Activated CD4-positive, CD25-positive, alpha-beta regulatory T cell (primary cell): ENCODE measurements at places on chromosomes 5 and 9.

- DNase-seq, result no peak
Observed at GRCh38 chr5:60092671-60093422, 199.3 kb upstream of the PDE4D start.

GRCh38 chr9:108702681-108703080 is 153.1 kb downstream of the ACTL7B start:
- no peak for DNase-seq

GRCh38 chr9:98314381-98315066 is 59.1 kb upstream of the TBC1D2 start:
- DNase-seq, result no peak

DNA sequence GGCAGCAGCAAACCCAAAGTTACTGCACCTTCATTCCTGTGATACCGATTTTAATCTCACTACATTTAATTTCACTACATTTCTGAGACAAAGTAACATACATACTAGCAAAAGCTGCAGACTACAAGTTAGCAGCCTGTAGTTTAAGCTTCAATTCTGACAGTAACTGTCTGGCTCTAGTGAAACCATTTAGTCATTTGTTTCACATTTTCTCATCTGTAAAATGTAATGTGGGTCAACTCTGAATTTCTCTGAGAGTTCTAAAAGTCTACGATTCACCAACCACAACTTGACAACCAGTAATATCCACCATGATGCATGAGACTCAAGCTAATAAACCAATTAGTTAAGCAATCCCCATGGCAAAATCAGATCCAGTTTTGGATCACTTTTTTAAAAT is 408.9 kb downstream of the PDE4D start:
- no peak for DNase-seq

DNA sequence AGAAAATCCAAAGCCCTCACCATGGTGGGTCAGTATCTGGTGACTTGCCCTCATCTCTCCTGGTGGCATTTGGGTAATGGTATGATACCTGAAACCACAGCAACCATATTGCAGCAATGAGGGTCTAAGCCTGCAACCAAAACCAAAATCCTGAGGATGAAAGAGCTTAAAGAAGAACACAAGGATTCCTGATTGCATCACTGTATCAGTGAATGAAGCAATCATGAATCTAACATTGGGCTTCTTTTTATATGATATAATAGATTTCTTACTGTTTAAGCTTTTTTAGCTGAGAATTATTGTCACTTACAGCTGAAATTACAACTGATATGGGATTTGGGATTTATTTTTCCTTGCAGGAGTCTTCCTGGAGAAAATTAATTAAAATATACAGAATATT is 269.9 kb downstream of the MEF2C start:
- no peak for DNase-seq

DNA sequence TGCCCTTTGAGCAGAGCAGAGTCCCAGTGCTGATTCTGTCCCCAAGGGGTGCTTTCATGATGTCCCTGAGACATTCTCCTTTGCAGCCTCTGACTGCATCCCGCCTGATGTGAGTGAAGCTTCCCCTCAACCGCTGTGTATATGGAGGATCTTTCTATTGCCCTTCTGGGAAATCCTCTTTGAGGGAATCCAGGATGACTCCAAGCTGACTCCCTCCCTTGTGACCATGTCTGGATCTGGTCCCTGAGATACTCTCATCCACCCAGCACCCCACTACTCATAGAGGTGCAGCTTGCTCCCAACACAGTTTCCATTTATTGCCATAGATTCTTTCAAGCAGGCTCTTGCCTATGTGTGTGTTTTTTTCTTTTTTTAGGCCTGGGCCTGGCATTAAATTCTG is 216.5 kb downstream of the SEC61B start:
- DNase-seq, result no peak

- DNase-seq, result no peak
Observed at GRCh38 chr5:143638654-143639053, 173.3 kb upstream of the HMHB1 start.

- no peak for DNase-seq
Observed at GRCh38 chr9:94778013-94778412, 51.5 kb downstream of the AOPEP start.

DNA sequence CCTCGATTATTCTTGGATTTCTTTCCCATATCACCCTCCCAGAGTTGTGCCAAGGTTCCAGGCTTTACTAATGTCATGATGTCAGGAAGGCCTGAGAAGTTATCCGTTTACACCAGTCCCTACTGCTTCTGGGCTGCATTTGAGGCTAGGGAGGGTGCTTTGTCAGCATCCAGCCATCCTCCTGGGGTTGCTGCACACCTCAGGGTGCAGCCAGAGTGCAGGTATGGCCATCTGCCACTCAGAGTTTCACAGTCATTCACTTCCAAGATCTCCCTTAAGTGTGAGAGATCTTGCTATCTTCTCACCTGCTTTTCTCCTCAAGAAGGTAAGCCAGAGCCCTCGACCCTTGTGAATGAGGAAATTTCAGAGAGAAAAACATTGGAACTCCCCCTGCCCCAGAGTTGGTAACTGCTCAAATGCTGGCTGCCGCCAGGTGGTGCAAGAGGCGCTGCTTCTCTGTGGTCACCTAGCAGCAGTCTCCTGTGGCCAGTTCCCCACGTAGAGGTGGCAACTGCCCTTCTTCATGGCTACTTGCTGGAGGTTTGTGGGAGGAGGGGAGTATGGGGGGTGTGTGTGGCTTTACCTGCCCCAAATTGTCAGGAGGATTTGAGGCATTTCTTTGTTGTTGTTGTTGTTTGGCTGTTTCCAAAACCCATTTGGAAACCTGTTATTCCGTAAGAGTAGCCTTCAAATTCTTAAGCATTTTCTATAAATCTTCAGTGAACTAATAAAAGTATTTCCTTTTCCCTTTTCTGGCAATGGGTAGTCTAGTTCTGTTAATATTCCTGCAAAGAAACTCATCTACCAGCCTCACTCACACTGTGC is 259.6 kb upstream of the DMRT1 start:
- no peak for DNase-seq

DNA sequence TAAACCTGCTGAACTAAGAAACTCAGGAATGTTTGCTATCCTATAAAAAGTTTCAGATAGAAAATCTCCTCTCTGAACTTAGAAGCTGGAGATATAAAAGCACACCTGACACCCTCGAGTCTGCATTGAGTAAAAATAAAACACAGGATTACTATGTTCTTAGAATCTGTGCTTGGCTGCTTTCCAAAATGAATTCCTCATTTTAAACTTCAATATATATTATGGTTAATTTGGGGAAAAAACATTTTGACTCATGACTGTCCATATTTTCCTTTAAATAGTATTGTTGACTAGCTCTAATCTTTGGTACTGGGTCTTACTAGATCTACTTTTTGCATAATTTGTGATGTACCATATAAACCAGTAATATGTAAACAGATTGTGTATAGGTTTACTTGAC is 36.7 kb downstream of the FBXW2 start:
- DNase-seq, result no peak

DNA sequence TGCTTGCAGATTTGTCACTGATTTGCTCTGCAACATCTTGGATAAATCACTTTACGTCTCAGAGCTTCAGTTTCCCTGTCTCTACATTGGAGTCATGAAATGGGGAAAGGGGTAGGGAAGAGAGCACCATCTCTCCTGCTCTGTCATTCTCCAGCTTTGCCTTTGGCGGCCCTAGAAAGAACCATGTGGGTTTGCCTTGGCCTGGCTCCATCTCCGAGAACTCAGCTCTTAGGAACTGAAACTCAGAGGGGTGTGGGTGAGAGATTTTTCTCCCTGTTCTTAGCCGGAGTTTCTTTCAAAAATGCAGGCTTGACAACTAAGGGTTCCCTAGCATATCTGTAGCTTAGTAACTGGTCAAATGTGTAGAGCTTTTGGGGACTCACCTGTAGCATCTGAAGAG is 123.5 kb downstream of the SMARCA2 start:
- DNase-seq, result no peak

DNA sequence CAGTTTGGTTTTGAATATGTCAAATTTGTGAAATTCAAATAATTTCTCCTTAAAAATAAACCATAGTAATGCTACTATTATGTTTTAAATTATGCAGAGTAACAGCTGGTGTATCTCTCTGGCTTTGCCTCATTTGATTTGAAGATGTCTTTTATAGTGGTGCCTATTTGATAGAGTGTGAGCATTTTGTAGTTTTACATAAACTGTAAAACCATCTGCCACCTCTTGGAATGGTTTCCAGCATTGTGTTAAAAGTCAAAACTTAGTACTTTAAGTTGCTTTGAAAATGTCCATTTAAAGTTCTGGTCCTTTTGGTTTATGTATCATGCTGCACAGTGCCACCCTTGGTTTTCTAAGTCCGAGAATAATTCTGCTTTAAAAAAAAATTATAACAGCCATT is 15.6 kb downstream of the PRDM6 start:
- no peak for DNase-seq

GRCh38 chr5:115022303-115022702 is 147.4 kb downstream of the TRIM36 start:
- DNase-seq, result no peak

- DNase-seq, result no peak
Observed at GRCh38 chr5:132416306-132417009, 46.9 kb downstream of the SLC22A5 start.

GRCh38 chr9:92736563-92737215 is 27.9 kb downstream of the BICD2 start:
- no peak for DNase-seq

DNA sequence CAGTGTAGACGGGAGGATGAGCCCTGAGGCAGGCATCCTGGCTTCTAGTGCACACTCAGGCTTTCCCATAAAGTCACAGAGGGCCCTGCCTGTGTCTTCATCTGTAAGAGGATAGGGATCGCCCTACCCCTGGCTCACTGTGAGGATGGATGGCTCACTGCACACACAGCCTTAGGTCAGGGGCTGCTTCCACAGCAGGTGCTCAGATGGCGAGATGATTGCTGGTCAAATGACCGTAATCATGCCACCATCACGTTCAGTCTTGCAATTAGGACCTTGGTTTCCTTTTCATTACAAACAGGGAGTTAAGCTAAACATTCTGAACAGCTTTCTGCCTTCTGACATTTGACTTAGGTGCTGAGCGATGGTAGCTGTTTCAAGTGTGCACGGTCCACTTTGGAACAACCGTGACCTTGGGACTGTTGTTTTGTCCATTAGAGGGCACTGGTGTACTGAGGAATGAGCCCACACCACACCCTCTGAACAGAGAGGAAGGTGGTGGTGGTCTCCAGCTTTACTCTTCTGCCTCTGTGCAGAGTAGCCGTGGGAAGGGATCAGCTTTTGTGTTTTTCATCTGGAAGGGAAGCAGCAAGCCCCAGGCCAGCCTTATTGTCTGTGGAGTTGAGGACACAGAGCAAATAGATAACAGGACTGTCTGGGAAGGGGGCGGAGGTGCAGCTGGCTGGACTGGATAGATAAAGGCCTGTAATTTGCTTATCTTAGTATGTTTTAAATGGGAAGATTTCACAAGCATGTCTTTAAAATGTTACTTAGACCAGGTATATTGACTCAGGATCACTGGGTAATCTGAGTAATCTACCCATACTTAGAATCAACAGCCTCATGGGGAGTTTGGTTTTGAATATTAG is 183.1 kb downstream of the TRIO start:
- no peak for DNase-seq

- DNase-seq, result no peak
Observed at GRCh38 chr5:148826739-148827070, 294 bp downstream of the ADRB2 start.

- DNase-seq, result no peak
Observed at GRCh38 chr9:85004818-85005413, 335.4 kb downstream of the NTRK2 start.

DNA sequence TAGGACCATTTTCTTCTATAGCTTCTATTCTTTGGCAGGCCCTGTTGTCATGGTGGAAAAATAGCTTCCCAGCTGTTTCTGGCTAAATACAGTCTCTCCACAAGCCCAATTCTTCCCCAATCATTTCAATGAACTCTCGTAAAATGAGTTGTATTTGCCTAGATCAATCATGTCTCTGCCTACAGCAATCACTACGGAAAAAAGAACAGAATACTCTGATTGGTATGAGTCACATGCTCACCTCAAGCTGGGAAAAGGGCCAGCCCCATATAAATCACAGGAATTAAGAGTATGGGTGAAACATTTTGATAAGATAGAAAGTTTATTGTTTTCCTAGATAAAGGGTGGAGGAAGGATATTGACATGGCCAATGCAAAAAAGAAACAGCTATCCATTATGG is 711.4 kb downstream of the EFNA5 start:
- no peak for DNase-seq

- no peak for DNase-seq
Observed at GRCh38 chr5:171152382-171152781, 156.7 kb upstream of the TLX3 start.

GRCh38 chr9:35755071-35755470 is 995 bp upstream of the MSMP start:
- DNase-seq, result no peak

DNA sequence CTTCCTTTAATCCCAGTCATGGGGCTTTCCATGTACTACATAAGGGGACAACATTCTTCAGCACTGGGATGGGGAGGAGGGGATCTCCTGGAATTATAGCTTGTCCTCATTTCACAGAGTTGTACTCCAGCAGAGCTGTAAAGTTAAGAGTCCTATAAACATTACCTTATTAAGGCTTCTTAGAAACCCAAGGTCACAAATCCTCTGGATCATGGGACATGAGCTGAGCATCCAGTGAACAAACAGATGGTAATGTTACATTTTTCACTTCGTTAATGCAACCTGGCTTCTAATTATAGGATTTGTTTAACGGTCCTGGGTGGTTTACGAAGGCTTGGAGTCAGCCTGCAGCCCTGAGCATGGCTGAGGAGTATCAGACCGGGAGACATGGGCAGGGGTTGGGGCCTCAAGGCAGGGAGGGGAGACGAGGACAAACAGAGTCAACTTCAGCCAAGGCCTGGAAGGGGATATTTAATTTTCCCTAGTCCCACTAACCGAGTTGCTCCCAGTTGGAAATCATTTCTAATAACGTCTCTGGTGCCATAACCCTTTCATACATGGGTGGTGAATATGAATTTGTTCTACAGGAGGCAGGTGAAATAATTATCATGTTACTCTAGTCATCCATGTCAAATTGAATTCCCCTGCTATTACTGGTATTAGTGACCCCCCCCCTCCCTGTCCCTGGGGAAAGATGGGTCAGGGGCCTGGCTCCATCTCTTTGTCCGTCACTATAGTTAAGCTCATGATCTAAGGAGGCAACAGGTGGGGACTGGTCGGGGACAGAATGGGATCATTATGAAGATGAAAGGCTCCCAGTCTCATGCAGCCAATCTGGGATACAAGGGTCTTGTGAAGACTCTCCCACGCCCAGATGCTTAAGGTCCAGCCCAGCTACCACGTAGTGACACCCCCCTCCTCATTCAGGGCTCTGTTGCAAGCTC is 10.7 kb upstream of the IL17B start:
- no peak for DNase-seq
